Activated CD4-positive, alpha-beta memory T cell treated with anti-CD3 and anti-CD28 coated beads for 36 hours (primary cell): ENCODE measurements at places on chromosomes 7 and 10. TPM values are rescaled to one million over a fixed set of nuclear protein-coding genes. Genes with fewer than 3 reads are reported as not detected.

Gene IL15RA
- 20.2 TPM for total RNA-seq

Gene ANKRD30A
- total RNA-seq = not detected

Gene WDR86
- total RNA-seq = 0.17 TPM

DNA sequence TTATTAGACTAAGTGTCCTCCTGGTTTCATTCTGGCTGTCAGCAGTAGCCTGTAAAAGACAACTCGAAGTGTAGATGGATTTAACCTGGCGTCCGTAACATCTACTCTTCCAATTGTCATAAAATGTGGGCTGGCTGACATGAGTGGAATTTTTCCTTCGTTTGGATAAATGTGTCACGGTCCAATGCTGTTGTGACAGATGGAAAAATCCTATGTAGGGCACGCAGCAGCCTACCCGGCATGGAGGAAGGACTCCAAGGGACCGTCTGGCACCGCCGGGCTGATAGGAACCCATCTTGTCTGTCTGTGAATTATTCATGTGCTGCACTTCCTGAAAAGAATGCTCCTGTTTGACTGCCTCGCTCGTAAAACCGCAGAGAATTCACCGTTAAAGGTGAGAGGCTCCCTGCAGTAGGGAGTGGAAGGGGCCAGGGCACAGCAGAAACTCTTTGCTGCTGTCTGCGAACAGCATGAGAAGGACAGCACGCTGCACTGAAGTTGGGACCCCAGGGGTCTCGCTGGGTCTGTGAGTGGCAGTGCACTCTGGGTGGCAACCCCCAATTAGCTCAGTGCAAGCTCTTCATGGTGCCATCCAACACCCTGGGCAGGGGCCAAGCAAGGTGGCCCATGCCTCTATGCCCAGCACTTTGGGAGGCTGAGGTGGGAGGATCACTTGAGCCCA is 1.6 kb upstream of the ORAI2 start:
- H3K4me3 ChIP-seq = peak overlapping the region; percentile 74
- H3K36me3 ChIP-seq = peaks cover 2% of the 10 kb centered on the region
- no peaks in the 10 kb centered on the region for H3K27me3 ChIP-seq
- peaks cover 63% of the 10 kb centered on the region for H3K4me1 ChIP-seq
- peak; percentile 72 for DNase-seq
- H3K27ac ChIP-seq = peak overlapping the region; percentile 93
